ENCODE measurements at places on chromosomes 3 and 15. TPM values are rescaled to one million over a fixed set of nuclear protein-coding genes. Genes with fewer than 3 reads are reported as not detected.

DNA sequence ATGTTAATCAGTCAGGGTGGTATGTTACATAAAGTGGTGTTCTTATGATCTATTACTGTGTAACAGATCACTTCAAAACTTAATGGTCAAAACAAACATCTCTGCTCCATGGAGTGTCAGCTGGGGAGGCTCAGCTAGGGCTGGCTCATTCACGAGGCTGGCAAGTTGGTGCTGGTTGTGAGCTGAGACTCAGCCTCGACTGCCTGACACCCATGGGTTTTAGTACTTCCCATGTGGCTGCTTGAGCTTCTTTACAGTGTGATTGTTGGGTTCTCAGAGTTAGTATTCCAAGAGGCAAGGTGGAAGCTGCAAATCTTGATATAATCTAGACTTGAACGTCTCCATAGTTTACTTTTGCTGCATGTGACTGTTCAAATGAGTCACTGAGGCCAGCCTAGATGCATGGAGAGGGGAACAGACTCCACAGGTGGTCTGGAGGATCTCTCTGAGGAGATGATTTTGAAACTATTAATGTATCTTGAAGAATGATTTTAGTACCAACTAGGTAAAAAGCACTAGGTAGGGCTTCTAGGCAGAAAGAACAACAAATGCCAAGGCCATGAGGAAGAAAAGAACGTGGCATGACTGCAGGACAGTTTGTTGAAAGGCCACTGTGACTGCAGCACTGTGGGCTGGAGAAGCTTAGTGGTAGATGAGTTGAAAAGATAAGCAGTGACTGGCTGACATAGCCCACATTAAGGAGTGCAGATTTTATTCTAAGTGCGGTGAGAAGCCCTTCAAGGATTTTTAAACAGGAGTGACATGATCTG, 281.1 kb upstream of the PROK2 start:
- no peak for DNase-seq

DNA sequence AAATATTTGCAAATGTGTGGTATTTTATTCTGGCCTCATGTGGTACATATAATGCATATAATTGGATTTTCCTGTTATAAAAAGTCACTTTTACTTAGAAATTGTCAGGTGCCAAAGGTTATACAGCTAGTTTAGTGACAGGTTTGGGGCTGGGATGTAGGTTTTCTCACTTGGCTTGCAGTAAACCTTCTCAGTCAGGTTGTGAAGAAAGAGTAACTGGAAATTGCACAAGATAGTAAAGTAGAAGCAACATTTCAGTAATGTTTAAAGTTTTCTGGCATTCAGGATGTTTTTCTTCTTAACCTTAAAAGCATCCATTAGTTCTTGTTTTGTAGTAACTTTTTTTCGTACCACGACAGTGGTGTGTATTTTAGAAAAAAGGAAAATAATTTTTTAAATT, 53.9 kb downstream of the MEF2A start:
- no peak for DNase-seq

GRCh38 chr15:29680465-29681165, 141.7 kb downstream of the TJP1 start:
- no peak for DNase-seq

The HESX1 gene
- total RNA-seq = 0.83 TPM

Measured in posterior vena cava (tissue), 2 donors.